ENCODE measurements at places on chromosomes 1 and 21.

DNA sequence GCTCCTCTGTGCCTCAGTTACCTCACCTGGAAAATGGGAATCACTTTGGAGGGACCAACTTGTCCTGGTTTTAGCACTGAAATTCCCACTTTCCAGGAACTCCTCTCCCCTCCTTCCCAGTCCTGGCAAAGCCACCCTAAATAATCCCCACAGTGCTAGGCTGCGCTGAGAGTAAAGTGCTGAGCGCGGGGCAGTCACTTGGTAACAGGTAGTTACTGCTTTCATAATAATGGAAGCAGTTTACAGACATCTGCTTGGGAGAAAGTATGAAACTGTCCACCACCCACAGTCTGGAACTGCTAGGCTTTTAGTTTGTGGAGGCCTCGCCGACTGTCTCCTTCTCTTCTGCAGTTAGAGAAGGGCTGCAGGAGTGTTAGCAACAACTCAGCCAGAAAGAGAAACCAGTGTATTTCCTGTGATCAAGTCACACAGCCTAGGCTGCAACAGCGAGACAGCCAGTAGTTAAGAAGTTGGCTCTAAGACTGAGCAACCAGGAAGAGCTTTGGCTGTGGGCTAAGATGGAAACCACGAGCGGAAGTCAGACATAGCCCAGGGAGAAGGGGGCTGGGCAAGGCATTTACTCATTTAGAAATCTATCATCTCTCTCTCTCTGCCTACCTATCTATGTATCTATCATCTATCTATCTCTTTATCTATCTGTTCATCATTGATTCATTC lies 30.8 kb upstream of the ABCG1 start:
- peak; percentile 92 for DNase-seq

DNA sequence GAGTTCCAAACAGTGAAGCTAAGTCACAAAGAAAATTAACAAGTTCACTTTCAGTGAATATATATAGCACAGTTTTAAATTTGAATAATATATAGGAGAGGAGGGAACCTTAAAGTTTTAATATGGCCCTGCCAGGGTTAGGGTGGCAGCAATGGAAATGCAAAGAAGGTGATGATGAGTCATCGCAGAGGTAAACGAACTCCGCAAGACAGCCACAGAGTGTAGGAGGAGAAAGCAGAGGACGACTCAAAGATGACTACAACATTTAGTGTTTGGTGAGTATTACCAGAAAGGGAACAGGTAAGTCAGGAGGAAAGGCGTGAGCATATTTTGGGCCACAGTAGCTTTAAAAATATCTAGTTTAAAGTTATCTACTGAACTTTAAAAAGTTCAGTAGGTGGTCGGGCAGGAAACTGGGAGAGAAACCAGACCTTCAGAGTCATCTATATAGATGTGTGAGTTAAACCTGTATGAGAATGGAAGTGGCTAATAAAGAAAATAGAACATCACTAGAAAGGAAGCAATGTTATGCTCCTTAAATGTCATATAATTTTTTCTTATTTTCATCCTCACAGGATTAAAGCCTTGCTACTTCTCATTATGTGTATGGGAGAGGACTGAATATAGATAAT lies 75.7 kb downstream of the UCHL5 start:
- DNase-seq = no peak

- DNase-seq = no peak
Measured at GRCh38 chr1:29201595-29202051, 19.9 kb upstream of the SRSF4 start.

- no peak for DNase-seq
Measured at GRCh38 chr1:239854922-239855321, 236.8 kb upstream of the FMN2 start.

DNA sequence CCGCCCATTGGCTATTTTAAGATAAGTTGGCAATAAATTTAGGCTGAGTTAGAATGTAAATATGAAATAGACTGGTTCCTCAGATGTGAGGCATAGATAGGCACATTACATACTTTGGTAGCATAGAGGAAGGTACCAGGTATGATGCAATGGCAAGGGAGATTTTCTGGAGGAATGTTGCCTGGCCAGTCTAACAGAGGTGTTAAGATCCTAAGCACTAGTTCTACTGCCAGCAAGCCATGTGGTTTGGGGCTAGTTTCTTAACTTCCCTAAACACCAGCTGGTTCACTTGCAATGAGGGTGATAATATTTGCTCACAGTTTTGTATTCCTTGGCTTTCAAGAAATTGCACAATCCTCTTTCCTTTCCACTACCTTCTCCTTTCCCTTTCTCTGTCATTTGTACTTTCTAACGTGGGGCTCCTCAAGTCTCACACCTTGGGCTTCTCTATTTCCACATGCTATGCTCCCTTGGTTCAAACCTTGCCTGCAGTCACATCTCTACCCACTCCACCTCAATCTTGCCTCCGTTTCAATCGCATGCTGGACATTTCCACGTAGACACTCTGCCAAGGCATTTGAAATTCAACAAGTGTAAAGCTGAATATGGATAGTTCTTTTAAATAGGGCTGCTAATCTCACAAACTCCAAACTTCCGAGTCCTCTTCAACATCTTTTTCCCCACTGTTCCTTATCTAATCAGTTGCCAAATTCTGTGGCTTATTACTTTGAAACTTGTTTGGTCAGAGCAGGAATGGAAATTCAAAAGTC lies 4.7 kb upstream of the CD55 start:
- no peak for DNase-seq

DNA sequence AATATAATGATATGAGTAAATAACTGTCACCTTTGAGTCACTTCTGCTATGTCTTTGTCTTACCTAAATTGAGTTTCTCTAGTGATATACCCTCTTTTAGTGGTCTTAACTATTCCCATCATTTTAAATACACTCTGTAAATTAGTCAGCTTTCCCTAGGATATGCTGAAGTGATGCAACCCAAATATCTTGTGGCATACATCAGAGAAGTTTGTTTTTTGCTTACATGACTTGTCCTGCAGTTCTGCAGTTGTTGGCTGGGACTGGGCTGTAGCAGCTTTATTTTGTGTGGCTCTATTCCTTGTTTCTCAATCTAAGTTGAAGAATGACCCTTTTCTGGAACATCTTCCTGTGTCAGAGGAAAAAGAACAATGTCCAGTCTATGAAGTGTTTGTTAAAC lies 76.4 kb downstream of the TTC3 start:
- DNase-seq = no peak

- no peak for DNase-seq
Measured at GRCh38 chr21:36478207-36478701, 1.7 kb downstream of the CLDN14 start.

DNA sequence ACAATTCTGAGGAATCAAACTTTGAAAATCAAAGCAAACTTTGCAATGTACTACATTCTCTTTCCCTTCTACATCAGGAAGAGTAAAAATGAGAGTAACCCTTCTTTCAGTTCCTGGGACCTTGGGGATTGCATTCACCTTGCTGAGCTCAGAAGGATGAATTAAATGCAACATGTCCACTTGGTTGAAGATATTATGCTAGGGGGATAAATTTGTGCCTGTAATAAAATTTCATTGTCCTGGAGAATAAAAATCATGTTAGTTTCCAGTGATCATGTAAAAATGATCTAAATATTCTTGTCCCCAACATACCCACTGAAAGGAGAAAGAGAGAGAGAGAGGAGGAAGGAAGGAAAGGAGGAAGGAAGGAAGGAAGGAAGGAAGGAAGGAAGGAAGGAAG lies 587.1 kb upstream of the NEGR1 start:
- no peak for DNase-seq

DNA sequence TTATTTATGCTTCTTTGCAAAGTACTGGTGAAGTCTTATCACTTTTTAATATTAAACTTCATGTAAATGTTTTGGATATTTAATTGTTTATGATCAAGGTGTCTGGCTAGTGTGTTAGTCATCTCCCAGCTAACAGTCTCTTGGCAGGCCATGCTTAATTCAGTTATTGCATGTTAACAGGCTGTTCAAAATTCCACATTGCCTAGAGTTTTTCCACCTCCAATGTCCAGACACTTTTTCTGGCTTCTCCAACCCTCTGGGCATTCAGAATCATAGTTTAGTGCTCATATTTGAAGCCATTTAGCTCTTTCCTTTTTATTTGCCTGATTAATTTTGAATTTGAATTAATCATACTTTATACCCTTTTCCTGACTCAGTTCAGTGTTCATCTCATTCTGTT lies 69.2 kb downstream of the OLFML2B start:
- DNase-seq = no peak

GRCh38 chr21:36377391-36377842 lies 7.8 kb upstream of the CHAF1B start:
- DNase-seq = no peak

DNA sequence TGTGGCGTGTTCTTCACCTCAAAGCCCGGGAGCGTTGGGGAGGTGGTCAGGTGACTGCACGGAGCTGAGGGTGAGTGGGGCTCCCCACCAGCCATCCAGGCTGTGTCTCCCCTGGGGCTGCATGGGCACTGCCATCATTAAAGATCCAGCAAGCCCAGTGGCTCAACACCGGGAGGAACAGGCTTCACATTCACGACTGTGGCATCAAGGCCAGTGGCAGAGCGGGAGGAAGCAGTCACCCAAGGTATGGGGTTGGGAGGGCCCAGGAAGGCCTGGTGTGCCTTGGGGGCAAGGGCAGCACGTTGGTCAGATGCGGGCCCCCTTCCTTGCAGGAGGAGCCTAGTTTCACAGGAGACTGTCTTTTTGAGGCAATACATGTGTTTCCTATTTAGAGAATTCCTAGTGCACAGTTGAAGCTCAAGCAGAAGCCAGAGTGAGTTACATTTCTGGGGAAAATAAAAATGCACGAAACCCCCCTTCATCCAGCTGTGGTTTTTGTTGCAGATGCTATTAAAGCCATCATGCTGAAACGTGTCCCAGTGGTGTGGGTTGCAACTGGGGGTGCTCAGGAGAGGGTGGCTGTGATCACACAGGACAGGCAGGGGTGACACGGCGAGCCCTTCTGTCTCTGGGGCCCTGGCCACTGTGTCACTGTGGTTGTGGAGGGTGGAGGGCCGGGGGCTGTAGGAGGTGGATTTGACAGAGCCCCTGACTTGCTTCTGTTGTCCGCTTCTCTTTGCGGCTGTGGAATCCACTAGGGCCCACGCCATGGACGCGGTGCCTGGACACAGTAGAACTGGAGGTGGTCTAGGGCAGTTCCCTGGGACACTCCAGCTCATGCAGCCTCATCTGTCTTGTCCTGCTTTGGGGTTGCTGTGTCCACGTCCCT lies 34.1 kb downstream of the SNAP47 start:
- no peak for DNase-seq

DNA sequence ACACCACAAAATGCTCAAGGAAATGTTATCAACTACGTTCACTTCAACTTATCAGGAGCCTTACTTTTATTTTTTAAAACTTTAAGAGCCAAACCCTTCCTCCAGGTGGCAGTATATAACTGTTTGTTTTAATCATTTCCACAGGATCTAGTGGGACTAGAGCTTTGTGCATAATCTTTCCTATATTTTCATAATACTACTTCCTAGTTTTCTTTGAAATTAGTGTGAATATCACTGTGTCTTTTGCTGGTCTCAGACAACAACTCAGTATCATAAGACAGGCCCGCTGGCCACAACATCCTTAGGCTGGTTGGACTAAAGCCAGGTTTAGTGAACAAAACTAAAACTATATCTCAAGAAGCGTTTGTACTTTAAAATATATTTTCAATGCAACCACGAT lies 145.5 kb downstream of the TIAM1 start:
- DNase-seq = no peak

- no peak for DNase-seq
Measured at GRCh38 chr1:57986432-57986831, 560.1 kb downstream of the OMA1 start.

All from esophagus muscularis mucosa (tissue), 4 donors.